PC-3 (cell line): ENCODE measurements at places on chromosomes 5 and 9. TPM values are rescaled to one million over a fixed set of nuclear protein-coding genes. Genes with fewer than 3 reads are reported as not detected.

GRCh38 chr5:58759745-58760144, 176.9 kb downstream of the RAB3C start:
- no peak for DNase-seq
- peak overlapping the region; percentile 28; the same call in 1 of the 2 replicates for H3K4me3 ChIP-seq
- peaks cover 6% of the 10 kb centered on the region for H3K27me3 ChIP-seq
- no peaks in the 10 kb centered on the region for H3K4me1 ChIP-seq
- H3K27ac ChIP-seq: no peak overlapping the region
- H3K36me3 ChIP-seq: no peaks in the 10 kb centered on the region

DNA sequence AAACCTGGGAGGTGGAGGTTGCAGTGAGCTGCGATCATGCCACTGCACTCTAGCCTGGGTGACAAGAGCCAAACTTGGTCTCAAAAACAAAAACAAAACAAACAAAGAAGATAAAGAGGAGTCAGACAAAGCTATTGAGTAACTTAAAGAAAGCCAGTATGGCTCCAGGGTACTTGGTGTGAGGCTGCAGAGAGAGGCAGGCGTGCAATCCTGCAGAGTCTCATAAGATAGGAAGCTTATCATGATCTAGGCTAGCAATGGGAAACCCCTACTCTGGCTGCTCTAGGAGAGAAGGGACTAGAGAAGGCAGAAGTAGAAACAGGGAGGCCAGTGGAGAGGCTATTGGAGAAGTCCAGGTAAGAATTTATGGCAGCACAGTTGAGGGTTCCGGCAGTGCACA, 42.0 kb downstream of the ARRDC3 start:
- H3K4me1 ChIP-seq: no peaks in the 10 kb centered on the region
- H3K4me3 ChIP-seq: no peak overlapping the region
- no peak for DNase-seq
- H3K36me3 ChIP-seq: no peaks in the 10 kb centered on the region

DNA sequence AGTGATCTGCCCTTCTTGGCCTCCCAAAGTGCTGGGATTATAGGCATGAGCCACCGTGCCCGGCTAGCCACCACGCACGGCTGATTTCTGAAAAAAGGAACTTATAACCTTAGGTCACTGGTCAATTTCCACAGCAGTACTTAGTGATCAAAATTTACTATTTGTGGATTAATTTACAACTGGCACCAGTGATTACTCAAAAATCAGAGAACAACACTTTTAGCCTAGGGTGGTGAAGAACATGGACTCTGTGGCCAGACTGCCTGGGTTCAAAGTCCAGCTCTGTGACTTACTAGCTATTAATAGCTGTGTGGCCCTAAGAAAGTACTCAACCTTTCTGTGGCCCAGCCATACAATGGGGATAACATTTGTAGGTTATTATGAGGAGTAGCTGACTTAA, 50.8 kb upstream of the GLRX start:
- no peak for DNase-seq
- H3K36me3 ChIP-seq: no peaks in the 10 kb centered on the region
- no peak overlapping the region for H3K4me3 ChIP-seq
- peaks cover 7% of the 10 kb centered on the region; the same call in 1 of the 2 replicates for H3K4me1 ChIP-seq
- no peaks in the 10 kb centered on the region for H3K27me3 ChIP-seq

GRCh38 chr5:118905196-118905595, 83.2 kb downstream of the DTWD2 start:
- no peak overlapping the region for H3K4me3 ChIP-seq
- H3K4me1 ChIP-seq: no peaks in the 10 kb centered on the region
- no peak overlapping the region for H3K27ac ChIP-seq
- no peaks in the 10 kb centered on the region for H3K36me3 ChIP-seq
- DNase-seq: no peak

- peak overlapping the region; percentile 96 for H3K4me3 ChIP-seq
- no peaks in the 10 kb centered on the region for H3K36me3 ChIP-seq
- peak overlapping the region; percentile 89 for H3K27ac ChIP-seq
- peaks cover 16% of the 10 kb centered on the region for H3K4me1 ChIP-seq
- peak; percentile 6 for DNase-seq
Observed at GRCh38 chr9:97633859-97634490, 354 bp downstream of the NCBP1 start.

- H3K27me3 ChIP-seq: no peaks in the 10 kb centered on the region
- H3K36me3 ChIP-seq: no peaks in the 10 kb centered on the region
- H3K4me3 ChIP-seq: no peak overlapping the region
- H3K4me1 ChIP-seq: no peaks in the 10 kb centered on the region
- DNase-seq: no peak
Observed at GRCh38 chr5:17832949-17833745, 198.9 kb downstream of the TAF11L14 start.

DNA sequence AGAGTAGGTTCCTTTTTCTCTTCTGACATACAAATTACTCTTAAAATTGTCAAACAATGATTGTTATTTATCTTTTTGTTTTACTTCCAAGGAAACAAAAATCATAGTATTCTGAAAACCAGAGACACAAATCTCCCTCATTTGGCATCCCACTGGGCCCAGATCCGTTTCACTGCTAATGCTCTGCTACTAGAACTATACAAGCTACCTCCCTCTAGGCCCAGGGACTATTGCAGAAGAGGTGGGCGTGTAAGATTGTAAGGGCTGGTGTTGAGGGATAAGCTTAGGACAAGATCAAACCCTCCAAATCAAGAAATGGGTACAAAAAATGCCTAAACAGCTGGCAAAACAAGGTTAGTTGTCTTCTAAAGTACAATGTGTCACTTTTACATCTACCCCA, 928.9 kb upstream of the CDH10 start:
- H3K27ac ChIP-seq: no peak overlapping the region
- H3K4me1 ChIP-seq: no peaks in the 10 kb centered on the region
- no peaks in the 10 kb centered on the region for H3K36me3 ChIP-seq
- H3K27me3 ChIP-seq: no peaks in the 10 kb centered on the region
- DNase-seq: no peak

DNA sequence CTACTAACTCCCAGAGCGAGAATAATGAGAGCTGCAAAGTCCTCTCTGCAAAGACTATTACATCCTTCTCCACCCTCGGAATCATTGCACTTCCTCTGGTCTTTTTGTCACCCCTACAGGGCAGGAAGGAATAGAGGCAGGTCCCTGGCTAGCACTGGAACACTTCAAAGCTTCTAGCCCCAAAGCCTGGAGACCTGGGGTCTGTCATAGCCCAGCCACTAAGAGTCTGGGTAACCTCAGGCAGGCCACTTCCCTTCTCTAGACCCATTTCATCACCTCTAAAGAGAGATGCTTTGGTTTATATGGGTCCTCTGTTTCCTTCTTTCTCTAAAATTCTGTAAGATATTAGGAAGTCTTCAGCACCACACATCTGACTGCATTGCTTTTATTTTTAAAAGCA, 6.7 kb downstream of the ADRB2 start:
- H3K27me3 ChIP-seq: no peaks in the 10 kb centered on the region
- DNase-seq: no peak
- peak overlapping the region; percentile 73; the same call in 1 of the 2 replicates for H3K4me3 ChIP-seq
- H3K27ac ChIP-seq: no peak overlapping the region
- 0 out of 2 replicates have a peak, but pooled peaks cover 3% of the 10 kb centered on the region for H3K36me3 ChIP-seq

DNA sequence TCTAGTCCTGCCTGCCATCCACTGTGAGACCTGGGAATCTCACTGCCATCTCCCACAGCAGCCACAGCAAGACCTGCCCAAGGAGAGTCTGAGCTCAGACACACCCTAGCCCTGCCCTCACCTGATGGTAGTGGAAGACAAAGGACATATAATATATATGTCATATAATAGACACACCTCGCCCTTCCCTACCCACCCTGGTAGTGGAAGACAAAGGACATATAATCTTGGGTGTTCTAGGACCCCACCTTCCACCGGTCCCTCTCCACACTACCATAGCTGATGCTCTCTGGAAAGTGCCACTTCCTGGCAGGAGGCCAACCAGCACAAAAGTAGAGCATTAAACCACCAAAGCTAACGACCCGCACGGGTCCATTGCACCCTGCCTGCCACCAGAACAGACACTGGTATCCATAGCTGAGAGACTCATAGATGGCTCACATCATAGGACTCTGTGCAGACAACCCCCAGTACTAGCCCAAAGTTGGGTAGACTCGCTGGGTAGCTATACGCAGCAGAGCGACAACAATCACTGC, 545.6 kb downstream of the CAAP1 start:
- H3K4me3 ChIP-seq: no peak overlapping the region
- H3K27me3 ChIP-seq: no peaks in the 10 kb centered on the region

DNA sequence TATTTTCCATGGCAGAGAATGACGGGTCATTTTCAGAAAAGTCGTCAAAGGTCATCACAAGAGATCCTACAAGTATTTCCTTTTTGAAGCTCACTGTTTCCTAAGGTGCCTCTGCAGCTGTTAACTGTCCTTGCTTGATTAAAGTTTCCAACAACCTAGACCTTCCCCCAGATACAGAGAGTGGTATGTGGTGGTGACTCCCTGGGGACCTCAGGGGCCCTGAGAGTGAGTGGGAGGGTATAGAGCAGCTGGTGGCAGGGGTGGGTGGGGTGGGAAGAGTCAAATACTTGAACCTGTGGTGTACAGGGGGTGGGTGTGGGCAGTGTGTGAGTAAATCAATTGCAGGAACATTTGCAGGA, 1.6 kb upstream of the CD72 start:
- no peaks in the 10 kb centered on the region for H3K36me3 ChIP-seq
- no peak overlapping the region for H3K27ac ChIP-seq
- DNase-seq: no peak

DNA sequence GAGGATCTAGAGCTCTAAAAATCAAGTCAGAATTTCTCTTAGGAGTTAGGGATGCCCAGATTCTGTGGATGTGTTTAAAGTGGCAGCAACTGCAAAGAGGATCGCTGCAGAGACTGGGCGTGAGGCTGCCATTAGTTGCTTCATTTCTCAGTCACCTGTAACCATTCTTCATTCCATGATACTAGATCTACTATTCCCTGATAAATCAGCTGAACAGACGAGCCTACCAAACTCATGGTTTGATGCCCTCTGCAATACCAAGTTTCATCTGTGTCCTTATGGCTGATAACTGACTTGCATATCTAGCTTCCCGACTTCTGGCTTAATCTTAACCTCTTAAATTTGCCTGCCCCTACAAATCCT, 33.3 kb downstream of the UBE2R2 start:
- H3K36me3 ChIP-seq: no peaks in the 10 kb centered on the region
- H3K27ac ChIP-seq: peak overlapping the region; percentile 74
- peak overlapping the region; percentile 24; the same call in 1 of the 2 replicates for H3K4me3 ChIP-seq
- peaks cover 44% of the 10 kb centered on the region for H3K4me1 ChIP-seq

- H3K27me3 ChIP-seq: 0 out of 2 replicates have a peak, but pooled peaks cover 9% of the 10 kb centered on the region
- H3K4me1 ChIP-seq: no peaks in the 10 kb centered on the region
- H3K4me3 ChIP-seq: no peak overlapping the region
- no peak overlapping the region for H3K27ac ChIP-seq
- DNase-seq: no peak
Observed at GRCh38 chr5:95619096-95619495, 791 bp upstream of the GPR150 start.

- H3K4me1 ChIP-seq: peaks cover 20% of the 10 kb centered on the region
- DNase-seq: peak; percentile 17
- H3K36me3 ChIP-seq: no peaks in the 10 kb centered on the region
- H3K27me3 ChIP-seq: no peaks in the 10 kb centered on the region
Observed at GRCh38 chr9:86406366-86406765, 52.2 kb upstream of the TUT7 start.

- H3K27ac ChIP-seq: no peak overlapping the region
- H3K4me1 ChIP-seq: peaks cover 18% of the 10 kb centered on the region
- H3K36me3 ChIP-seq: 0 out of 2 replicates have a peak, but pooled peaks cover 1% of the 10 kb centered on the region
- H3K4me3 ChIP-seq: peak overlapping the region; percentile 78
- DNase-seq: no peak
Observed at GRCh38 chr5:41903382-41903891, 707 bp upstream of the RIMOC1 start.

DNA sequence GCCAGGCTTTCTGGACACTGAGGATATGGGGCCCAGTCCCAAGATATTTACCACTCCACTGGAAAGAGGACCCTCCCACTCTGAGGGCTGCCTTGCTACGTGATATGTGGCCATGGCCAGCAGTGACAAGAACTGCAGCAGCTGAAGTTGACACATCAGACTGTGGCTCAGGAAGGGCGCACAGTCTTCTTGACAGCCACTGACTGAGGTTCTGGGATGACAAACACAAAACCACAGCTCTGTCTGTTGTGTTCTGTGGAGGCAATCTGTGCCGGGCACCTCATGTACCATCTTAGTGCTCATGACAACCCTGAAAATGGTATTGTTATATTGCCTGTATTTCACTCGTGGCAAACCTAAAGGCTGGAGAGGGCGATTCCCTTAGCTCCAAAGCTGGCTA, 16.9 kb downstream of the FSTL4 start:
- no peaks in the 10 kb centered on the region for H3K27me3 ChIP-seq
- no peak overlapping the region for H3K4me3 ChIP-seq
- DNase-seq: no peak
- H3K36me3 ChIP-seq: no peaks in the 10 kb centered on the region
- H3K4me1 ChIP-seq: no peaks in the 10 kb centered on the region
- H3K27ac ChIP-seq: no peak overlapping the region

DNA sequence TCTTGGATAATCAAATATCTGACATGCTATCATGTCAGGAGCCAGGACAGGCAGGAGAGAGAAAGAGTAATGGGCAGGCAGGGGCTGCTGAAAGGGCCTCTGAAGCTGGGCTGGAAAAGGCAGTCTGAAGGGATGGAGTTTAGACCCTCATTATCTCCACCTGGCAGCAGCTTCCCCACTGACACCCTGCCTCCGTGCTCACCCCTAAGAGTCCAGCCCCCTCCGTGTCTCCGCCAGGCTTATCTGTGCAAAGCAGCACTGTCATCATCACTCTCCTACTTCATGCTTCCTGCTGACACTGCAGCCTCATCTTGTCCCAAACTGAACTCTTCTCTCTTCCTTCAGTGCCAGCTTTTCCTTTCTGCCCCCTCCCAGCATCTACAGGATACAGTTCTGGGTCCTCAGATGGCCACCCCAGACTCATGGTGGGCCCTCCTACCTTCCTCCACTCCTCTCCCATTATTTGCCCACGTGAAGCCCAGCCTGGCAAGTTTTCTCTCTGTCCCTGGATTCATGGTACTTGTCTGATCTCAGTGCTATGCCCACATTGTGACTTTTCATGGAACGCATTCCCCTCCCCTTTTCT, 70.9 kb upstream of the KLF9 start:
- DNase-seq: no peak
- H3K27ac ChIP-seq: no peak overlapping the region
- 0 out of 2 replicates have a peak, but pooled peaks cover 5% of the 10 kb centered on the region for H3K4me1 ChIP-seq
- no peak overlapping the region for H3K4me3 ChIP-seq
- no peaks in the 10 kb centered on the region for H3K36me3 ChIP-seq

Gene ARSI
- total RNA-seq: 5.9 and 6.3 TPM in 2 replicates

Gene SPINK5
- total RNA-seq: not detected in 2 replicates

Gene ZNF608
- 0.95 and 1.2 TPM in 2 replicates for total RNA-seq

Gene SGTB
- total RNA-seq: 0.98 and 1.1 TPM in 2 replicates

Gene SPATA31A7
- not detected in 2 replicates for total RNA-seq

Gene NEUROG1
- total RNA-seq: not detected in 2 replicates

Gene ARHGEF39
- total RNA-seq: 2.6 and 4.1 TPM in 2 replicates

Gene GBGT1
- total RNA-seq: not detected in 2 replicates
